CD4-positive, alpha-beta memory T cell (primary cell): ENCODE measurements at places on chromosomes 1 and 21. TPM values are rescaled to one million over a fixed set of nuclear protein-coding genes. Genes with fewer than 3 reads are reported as not detected.

Gene PROK1
- not detected for polyA plus RNA-seq

Gene C1QA
- polyA plus RNA-seq, result not detected

Gene XKR8
- 24.7 TPM for polyA plus RNA-seq

Gene KRTAP26-1
- polyA plus RNA-seq, result not detected

Gene OR10R2
- not detected for polyA plus RNA-seq

Gene GUCA2A
- polyA plus RNA-seq, result not detected

GRCh38 chr1:21472861-21473260 lies 32.9 kb downstream of the NBPF3 start:
- DNase-seq, result no peak

- DNase-seq, result no peak
Observed at GRCh38 chr1:228163007-228163753, 2.4 kb upstream of the IBA57 start.

- DNase-seq, result no peak
Observed at GRCh38 chr1:2004856-2005255, 1.3 kb upstream of the CFAP74 start.

DNA sequence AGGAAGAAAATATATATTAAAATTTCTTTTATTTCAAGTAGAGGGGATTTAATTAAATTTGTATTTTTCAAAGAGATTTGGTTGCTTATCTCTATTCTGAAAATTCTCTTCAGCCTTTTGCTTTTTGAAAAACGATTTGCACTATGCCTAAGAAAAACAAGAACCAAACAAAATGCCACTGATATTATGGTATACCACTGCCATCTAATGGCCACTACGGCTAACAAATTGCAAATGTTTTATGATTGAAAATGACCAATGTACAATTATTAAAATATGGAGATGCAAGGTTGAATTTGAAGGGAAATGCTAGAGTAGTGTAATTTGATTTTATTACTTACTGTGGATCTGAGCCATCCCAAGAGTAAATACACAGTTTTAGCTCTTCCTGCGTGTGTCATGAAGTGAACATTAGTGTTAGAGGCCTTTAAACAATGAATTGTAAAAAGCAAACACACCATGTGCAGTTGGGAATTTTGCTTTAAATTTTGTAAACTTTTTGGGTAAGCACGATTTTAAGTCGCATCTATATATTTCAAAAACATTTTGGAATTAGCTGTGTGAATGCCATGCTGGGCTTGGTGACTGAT lies 137.4 kb upstream of the USP25 start:
- DNase-seq, result peak; percentile 25

DNA sequence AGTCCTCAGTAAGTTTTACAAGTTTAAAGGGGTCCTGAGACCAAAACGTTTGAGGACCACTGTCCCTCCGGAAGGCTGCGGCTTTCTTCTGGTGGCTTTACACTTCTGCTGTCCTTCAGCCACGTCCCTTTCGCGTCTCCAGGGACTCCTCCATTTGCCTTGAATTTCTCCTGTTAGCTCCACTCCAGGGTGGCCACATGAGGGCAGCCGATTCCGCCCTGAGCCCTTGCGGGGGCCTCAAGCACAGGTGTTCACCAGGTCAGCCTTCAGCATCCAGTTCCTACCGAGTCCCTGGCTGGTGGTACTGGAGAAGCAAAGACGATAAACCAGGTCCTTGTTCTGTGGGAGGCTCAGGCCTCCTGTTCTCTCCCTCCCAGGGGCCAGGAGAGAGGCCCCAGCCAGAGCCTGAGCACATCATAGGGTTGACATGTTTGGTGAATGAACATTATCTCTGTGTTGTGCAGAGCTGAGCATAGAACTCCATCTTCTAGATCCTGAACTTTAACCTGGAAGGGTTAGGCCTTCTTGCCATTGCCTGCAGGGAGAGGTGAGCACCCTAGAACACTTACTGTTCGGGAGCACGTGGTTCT lies 27.4 kb upstream of the COQ8A start:
- DNase-seq, result peak; percentile 9

DNA sequence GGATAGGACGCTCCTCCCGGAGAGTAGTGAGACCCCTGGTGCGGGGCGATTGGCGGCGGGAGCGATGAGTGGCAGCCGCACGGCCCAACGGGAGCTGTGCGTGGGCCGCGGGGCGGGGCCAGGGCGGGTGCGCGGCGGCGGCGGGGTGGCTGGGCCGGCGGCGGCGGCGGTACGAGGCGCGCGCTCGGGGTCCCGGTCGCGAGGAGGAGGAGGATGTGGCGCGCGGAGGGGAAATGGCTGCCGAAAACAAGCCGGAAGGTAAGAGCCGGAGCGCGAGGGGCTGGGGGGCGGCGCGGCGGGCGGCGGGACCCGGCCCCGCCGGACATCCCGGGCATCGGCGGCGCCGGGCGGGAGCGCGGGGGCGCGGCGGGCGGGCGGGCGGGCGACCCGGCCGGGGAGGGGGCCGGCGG lies at the start of gene CAMTA1:
Gene CAMTA1, plus strand, starts transcription at position 137 of the 410 bp plus-strand sequence. Its CDS starts 77 bp downstream, at position 214.
- DNase-seq, result no peak

GRCh38 chr1:207031632-207032264 lies 808 bp downstream of the C1orf116 start:
- no peak for DNase-seq

DNA sequence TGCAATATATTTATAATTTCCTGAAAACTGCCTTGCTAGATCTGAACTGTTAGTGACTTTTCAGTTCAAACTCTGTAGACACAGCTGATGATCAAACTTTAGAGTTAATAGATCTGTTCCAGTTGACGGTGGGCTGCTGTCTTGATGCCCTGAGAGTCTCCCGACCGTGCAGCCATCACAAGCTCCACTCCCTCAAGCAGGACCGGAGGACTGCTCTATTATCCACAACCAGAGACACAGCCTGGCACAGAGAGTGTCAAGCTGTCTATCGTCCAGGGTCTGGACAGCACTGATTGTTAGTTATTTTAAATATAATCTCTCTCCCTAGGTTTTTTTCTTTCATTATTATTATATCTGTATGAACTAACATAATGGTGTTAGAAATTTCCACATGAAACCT lies 8.0 kb downstream of the CHODL start:
- DNase-seq, result no peak

GRCh38 chr1:246372559-246372958 lies 134.5 kb downstream of the SMYD3 start:
- DNase-seq, result no peak
